ENCODE measurements at places on chromosomes 3 and 15.

DNA sequence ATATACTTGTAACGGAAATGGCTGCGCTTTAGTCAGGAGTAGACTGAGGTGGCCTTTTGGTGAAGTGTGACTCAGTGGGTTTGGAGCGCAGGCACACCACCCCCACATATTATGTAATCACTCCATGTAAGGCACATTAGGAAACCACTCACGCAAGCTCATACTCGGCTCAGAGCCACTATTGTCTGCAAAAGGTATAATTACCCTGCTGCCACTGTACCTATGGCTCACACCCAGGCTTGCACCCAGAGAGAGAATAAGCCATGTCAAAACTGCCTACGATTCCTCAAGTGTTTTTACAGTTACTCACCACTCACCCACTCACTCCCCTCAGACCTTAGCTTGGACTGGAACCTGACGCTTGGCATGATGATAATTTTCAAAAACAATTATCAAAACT, 611.9 kb upstream of the CCDC54 start:
- DNase-seq, result peak; percentile 89

GRCh38 chr3:110383356-110383755, 688.3 kb upstream of the NECTIN3 start:
- no peak for DNase-seq

GRCh38 chr3:24773798-24774197, 279.1 kb upstream of the THRB start:
- peak; percentile 42 for DNase-seq

DNA sequence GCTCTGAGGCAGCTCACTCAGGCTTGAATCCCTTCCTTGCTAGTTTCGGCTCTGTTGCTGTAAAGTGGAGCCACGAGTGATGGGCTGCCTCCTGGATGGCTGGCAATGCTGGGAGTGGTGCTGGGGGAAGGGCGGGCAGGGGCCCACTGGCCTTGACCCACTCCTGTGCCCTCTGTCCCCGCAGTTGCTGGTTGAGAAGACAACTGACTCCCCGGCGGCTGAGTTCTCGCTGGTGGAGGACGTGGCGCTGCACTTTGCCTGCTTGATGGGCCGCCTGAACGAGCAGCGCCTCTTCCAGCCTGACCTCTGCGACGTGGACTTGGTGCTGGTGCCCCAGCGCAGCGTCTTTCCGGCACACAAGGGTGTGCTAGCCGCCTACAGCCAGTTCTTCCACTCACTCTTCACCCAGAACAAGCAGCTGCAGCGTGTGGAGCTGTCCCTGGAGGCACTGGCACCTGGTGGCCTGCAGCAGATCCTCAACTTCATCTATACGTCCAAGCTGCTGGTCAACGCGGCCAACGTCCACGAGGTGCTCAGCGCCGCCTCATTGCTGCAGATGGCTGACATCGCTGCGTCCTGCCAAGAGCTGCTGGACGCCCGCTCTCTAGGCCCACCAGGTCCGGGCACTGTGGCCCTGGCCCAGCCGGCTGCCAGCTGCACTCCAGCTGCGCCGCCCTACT, 4.7 kb downstream of the ZBTB47 start:
- DNase-seq, result no peak

- DNase-seq, result no peak
Measured at GRCh38 chr3:29936766-29937165, 655.9 kb downstream of the RBMS3 start.

- DNase-seq, result peak; percentile 54
Measured at GRCh38 chr3:52144034-52144795, 10.0 kb downstream of the POC1A start.

All from LHCN-M2 (cell line).